ENCODE measurements at places on chromosomes 3 and 15. TPM values are rescaled to one million over a fixed set of nuclear protein-coding genes. Genes with fewer than 3 reads are reported as not detected.

Gene CLRN1
- not detected for total RNA-seq

Gene UBA5
- 36.5 TPM for total RNA-seq

Gene HRH1
- total RNA-seq, result 1.1 TPM

Gene PGBD4
- total RNA-seq, result 1.2 TPM

Gene ITPKA
- 2.9 TPM for total RNA-seq

Gene SUCLG2
- total RNA-seq, result 122 TPM

Gene GNAT1
- not detected for total RNA-seq

DNA sequence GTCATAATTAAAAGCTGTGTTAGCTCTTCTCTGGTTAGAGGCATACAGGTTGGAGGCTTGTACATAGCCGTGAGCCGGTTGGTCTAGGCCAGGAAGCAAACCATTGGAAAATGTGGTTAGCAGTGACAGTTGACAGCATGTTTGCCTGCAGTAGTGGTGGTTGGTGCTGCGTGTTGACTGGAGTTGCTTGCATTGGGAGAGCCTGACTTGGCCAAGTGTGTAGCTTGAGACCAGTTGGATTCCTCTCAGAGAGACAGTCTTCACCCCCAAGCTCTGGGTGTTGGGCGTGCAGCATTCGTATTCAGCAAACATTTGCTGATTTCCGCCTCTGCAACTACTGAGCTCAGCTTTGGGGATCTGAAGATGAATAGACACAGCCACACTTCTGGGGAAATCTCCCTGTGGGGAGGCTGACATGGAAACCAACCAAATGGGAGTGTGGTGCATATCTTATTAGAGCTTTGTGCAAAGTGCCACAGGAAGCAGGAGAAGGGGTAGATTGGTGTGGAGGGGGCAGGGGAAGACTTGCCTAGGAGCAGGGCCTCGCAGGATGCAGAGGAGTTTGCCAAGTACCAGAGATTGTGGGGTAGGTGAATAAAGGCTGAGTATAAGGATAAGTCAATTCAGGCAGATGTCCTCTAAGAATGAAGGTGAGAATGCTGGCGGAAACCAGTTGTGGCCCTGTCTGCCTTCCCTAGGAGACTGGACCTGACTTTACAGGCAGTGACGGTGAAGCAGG, 83.5 kb downstream of the IGF1R start:
- DNase-seq, result no peak

DNA sequence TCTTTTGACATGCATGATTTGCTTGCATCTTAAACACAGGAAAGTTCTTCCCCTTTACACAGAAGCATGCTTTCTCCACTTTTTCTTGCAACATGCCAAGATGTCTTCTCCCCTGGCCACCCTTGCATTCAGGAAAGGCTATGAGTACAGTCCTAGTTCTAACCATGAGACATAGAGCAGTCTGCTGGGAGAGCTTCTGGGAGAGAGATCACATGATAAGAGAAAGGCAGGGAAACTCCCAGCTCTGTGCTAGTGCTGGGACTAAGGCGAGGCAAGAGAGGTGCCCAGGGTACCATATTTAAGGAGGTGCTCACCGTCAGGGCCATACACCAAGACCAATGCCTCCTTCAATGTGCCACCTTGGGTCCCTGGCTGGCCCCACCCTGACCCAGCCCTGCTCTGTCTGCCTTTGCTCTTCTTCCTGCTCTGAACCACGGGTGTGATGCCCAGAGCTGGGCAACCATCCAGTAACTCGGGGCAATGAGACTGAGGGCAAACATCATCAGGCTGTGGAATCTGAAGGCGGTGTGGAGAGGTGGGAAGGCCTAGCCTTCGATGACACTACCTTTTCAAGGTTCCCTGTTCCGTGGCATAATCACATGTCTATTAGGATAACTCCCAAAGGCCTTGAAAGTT, 77.4 kb upstream of the PRR20G start:
- DNase-seq, result no peak

DNA sequence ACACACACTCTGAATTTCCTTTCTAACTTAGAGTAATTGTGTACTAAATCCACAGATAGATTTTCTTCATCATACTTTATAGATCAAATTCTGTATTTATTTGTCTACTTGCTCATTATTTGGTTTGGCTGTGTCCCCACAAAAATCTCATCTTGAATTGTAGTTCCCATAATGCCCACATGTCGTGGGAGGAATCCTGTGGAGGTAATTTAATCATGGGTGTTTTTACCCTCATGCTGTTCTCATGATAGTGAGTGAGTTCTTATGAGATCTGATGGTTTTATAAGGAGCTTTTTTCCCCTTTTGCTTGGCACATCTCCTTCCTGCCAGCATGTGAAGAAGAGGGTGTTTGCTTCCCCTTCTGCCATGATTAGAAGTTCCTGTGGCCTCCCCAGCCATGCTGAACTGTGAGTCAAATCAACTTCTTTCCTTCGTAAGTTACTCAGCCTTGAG, 198.3 kb upstream of the TGFBR2 start:
- no peak for DNase-seq

GRCh38 chr3:163481738-163482137, 1596.6 kb downstream of the SI start:
- DNase-seq, result no peak

- DNase-seq, result no peak
Measured at GRCh38 chr3:130699765-130700164, 46.9 kb downstream of the PIK3R4 start.

- no peak for DNase-seq
Measured at GRCh38 chr15:89806559-89807550, 7.8 kb downstream of the ANPEP start.

GRCh38 chr3:54541369-54541768, 386.5 kb downstream of the LRTM1 start:
- DNase-seq, result no peak

- no peak for DNase-seq
Measured at GRCh38 chr3:12187448-12188327, 29.0 kb upstream of the TIMP4 start.

DNA sequence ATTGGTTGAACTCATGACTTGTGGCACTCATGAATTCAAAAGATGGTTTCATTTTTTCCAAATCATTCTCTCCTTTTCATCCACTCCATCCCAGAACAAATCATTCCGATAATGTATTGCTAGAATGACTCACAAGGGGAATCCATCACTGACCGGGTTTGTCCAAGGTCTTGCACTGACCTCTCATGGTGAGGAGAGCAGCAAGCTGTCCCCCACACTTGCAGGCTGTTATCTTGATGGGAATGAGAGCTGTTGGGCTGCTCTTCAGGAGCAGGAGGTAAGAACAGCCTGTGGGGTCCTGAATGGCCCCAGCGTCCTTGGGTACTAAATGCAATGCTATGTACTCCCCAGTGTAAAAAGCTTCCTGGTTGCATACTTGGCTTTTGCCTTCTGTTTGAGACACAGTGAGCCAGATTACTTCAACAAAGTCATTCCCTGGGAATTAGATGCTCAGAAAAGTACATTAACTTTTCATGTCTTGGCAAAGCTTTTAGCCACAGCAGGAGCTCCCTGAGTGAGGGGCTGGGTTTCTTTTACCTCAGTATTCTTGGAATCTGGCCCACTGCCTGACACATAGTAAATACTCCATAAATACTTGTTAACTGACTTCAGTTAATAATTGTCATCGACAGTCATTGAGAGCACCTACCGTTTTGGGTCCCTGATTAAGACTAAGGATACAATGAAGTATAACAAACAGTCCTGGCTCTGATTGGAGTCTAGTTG, 24.1 kb downstream of the CCNL1 start:
- no peak for DNase-seq

DNA sequence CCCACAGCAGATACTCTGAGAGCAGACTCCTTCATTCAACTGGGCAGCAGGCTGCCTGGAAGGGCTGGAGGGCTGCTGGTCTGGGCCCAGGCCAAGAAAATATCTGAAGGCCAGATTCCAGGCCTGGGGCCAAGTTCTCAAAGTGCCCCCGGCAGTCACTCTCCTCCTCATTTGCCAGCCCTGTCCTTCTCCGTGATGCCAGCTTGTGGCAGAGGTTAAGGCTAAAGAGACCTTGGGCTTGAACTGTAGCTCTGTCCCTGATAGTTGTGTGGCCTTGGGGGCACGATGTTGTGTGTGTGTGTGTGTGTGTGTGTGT, 39.0 kb downstream of the FAM3D start:
- peak; percentile 72 for DNase-seq

DNA sequence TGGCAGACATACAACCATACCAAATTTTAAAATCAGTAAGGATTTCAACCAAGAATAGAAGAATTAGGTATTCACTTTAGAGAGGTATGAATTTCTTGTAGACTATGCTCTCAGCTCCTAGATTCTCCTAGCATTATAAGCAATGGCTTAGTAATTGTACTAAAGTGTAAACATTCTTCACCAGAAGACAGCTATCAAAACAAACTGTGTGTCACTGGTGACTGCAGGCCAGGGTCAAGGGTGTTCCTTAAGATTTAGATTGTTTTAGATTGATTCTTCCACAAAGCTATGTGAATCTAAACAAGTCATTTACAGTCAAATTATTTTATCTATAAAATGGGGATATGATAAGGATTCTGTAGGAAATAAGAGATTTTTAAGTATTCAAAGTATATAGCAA, 23.1 kb upstream of the GP5 start:
- no peak for DNase-seq

- no peak for DNase-seq
Measured at GRCh38 chr15:40807888-40808461, 702 bp upstream of the DNAJC17 start.

DNA sequence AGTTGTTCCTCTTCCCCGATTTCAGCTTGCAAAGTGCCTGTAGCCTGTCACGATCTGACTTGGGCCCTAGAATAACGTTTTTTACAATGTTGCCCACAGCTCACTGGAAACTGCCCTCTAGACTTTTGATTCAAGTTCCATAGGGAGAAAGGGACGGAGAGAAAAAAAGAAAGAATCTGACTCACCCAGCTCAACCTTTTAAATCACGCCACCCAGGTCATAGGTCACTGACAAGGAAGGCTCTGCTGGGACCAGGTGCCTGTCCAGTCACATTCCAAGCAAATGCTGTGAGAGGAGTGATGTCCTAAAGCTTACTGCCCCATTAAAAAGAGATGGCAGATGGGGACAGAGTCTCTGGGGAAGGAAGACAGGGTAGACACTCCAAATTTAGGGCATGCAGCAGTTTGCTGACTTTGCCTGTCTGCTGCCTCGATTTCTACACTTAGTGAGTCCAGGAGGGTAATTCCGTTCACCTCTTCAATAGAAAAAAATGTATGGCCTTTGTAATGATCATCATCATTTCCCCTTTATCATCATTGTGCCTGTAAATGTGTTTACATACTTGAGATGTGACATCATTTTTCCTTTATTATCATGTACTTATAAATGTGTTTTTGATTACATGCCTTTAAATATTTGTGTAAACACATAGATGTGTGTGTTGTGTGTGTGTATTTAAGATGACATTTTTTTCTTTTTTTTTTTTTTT, 8.4 kb upstream of the MYO1E start:
- DNase-seq, result no peak

All from heart right ventricle (tissue), 16 donors.